ENCODE measurements at places on chromosomes 1 and 21.

- DNase-seq: no peak
Measured at GRCh38 chr1:58839846-58840835, 56.3 kb upstream of the JUN start.

DNA sequence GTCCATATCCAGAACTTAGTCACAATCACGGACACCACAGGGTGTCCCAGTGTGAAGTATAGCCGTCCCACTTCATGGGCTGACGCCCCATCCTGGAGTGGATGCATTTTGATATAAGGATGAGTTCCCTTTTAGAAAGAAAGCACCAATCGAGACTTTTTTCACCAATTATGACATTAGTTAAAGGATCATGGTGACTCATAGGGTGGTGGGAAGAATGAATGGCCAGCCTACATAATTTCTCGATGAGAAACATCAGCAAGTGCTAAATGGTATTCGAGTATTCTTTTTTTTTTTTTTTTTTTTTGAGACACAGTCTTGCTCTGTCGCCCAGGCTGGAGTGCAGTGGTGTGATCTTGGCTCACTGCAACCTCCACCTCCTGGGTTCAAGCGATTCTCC is 38.5 kb upstream of the USP1 start:
- DNase-seq: no peak

DNA sequence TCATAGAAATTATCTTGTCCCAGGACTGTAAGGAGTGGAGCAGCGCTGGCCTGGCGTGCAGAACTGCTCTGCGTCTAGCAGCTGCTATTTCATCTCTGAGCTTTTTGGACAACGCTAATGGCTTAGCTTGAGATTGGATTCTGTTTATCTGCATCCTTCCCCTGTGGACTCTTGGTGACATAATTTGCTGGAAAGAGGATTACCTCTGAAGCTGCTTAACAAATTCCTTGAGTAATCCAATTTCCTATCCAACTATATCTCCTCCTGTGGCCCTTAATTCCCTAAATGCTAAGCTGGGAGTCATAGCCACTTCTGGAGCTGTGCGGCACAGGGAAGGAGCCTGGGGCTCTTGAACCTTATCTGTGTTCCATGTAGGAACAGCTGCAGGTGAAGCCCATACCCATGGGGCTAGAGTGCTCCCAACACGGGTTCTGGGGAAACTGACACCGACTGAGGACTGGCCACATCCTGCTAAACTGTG is 43.2 kb downstream of the IL6R start:
- no peak for DNase-seq

DNA sequence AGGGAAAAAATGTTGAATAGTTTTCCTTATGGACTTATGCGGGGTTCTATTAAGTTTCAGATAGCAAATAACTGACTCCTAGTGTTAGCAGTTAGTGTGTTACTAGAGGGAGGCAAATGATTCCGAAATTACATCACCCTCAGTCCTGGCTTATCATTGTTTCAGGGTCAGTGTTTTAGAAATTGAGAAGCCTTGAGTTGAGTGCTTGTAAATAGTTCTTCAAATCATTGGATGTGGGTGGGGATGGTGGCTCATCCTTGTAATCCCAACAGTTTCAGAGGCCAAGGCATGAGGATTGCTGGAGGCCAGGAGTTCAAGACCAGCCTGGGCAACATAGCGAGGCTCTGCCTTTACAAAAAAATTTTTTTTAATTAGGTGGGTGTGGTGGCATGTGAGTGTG is 21.3 kb downstream of the SOAT1 start:
- no peak for DNase-seq

- peak; percentile 3 for DNase-seq
Measured at GRCh38 chr1:21007876-21008275, 168.8 kb downstream of the EIF4G3 start.

- no peak for DNase-seq
Measured at GRCh38 chr1:5662086-5662743, 330.0 kb downstream of the NPHP4 start.

- no peak for DNase-seq
Measured at GRCh38 chr21:39924577-39925308, 57.5 kb downstream of the PCP4 start.

DNA sequence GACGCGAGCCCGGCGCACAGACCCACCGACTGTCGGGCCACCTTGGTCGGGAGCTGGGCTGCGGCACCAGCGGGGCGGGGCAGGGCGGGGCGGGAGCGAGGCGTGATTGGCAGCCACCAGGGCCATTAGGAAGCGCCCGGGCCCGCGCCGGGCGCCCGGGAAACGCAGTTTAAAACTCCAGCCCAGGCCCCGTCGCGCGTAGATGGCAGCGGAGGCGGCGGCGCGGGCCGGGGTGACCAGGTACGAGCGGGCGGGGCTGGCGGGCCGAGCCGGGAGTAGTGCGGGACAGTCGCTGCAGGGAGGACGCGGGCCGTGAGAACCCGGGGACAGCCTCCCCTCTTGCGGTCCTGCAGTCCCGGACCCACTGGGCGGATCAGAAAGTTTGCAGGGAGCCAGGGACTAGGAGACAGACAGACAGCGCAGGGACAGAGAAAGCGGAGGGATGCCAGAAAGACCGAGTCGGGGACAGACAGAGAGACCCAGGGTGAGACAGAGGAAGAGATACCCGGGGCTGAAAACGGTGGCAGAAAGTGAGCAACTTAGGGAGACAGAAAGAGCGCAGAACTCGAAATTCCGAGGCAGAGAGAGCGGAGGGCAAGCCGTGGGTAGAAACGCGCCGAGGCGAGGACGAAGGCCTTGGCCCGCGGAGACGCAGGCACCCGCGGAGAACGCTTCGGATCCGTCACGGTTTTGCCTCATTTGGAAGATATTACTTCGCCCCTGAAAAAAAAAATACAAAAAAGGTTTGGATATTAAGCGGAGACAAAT is at the start of gene DMBX1:
Gene DMBX1, plus strand, starts transcription at position 199 of the 768 bp plus-strand sequence. CDS start 17,175 bp downstream, outside the sequence.
- peak; percentile 13 for DNase-seq

GRCh38 chr1:39895731-39896480 is 5.8 kb downstream of the MYCL start:
- DNase-seq: no peak

- peak; percentile 81 for DNase-seq
Measured at GRCh38 chr1:24830680-24831272, 85.5 kb downstream of the CLIC4 start.

DNA sequence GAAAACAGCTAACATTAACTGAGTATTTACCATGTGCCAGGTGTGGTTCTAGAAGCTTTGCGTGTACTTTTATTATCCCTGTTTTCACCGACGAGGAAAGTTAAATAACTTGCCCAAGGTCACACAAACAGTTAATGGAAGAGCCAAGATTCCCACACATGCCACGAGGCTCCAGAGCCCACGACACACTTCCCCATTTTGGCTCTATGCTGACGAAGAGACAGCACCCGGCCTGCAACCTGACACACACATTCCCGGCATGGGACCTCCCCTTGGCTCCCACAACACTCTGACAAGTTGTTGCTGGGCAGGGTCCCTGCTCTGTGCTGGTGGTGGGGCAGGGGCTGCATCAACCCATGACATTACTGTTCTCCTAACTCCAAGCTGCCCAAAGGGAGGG is 52.8 kb downstream of the RAP1GAP start:
- no peak for DNase-seq

GRCh38 chr1:109765483-109765815 is 1.7 kb upstream of the EPS8L3 start:
- DNase-seq: no peak

DNA sequence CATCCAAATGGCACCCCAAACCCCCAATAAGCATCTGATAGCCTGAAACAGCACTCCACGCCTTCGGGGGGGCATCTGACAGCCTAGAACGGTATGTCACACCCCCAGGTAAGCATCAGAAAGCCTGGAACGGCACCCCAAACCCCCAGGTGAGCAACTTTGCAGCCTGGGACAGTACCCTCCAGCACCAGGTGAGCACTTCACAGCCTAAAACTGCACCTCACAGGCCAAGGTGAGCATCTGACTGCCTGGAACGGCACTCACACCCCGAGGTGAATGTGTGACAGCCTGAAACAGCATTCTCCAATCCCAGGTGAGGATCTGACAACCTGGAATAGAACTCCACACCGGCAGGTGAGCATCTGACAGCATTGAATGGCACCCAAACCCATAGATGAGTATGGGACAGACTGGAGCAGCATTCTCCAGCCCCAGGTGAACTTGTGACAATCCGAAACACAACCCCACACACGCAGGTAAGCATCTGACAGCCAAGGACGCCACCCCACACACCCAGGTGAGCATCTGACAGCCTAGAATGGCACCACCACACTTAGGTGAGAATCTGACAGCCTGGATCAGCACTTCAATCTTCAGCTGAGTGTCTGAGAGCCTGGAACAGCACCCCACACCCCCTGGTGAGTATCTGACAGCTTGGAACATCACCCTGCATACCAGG is 18.3 kb upstream of the MMEL1 start:
- DNase-seq: no peak

- DNase-seq: no peak
Measured at GRCh38 chr21:21156957-21157356, 158.7 kb downstream of the NCAM2 start.

GRCh38 chr1:212918824-212919223 is 31.5 kb upstream of the VASH2 start:
- no peak for DNase-seq

DNA sequence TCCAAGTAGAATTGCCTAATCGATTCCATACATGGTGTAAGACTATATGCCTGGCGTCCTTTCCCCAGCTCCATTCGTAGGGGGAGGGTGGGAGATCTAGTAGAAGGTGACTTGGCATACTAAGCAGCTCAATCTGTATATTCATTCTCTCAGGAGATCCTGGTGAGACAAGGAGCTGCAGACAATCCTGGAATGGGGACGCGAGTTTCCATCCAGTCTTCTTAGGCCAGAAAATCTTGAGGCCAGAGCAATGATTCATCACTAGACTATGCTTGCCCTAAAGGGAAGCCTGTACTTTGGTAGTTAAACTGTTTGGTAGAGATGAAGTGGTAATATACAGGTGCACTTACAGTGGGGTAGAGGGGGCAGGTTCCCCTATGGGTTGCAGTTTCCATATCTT is 468.7 kb downstream of the ADGRL2 start:
- DNase-seq: no peak

DNA sequence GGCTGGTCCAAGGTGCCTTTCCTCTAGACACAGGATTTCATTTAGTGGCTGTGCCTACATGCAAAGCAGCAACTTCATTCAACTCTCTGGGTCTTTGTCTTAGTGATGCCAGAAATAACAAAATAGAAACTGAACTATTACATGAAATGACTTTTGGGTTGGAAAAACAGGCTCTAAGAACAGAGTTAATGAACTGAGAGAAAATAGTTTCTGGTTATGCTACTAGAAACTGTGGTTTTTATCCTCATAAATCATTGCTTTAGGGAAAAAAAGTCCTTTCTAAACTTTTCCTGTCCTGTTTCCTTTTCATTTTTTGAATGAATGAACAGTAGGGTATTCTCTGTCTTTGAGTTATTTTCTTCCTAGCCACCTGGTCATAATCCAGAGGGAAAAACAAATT is 424.0 kb downstream of the KIF26B start:
- DNase-seq: no peak

DNA sequence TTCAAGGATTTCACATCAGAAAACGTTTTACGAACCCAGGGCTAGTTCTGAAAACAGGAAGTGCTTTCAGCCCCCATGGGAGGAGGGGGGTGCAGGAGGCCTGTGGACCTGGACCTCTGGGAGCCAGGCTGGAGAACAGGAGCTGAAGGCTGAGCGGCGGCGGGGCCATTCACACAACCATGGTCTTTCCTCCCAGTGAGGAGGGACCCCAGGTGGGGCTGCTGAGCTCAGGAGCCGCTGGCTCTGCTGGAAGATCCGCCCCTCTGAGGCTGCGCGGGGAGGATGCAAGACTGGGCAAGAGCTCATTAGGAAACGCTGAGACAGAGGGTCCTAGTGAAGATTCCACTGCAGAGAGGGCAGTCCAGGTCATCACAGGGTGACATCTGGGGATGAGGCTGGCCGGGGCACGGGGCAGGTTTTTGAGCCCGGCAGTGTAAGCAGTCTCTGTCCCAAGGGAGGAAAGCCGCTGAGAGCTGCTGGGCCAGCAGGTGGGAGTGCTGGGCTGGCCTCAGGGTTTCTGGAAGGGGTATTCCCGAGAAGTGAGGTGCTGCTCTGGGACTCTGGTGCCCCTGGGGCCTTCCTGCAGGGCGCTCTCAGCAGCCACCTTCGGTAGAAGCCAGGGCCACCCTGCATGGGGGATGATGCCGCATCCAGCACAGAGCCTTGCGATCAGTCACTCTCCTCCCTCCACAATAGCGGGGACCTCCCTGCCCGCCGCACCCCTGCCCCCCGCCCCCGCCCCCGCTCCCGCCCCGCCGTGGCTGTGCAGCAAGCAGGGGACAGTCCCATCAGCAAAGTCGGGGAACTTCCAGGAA is 7.5 kb downstream of the MX2 start:
- no peak for DNase-seq

DNA sequence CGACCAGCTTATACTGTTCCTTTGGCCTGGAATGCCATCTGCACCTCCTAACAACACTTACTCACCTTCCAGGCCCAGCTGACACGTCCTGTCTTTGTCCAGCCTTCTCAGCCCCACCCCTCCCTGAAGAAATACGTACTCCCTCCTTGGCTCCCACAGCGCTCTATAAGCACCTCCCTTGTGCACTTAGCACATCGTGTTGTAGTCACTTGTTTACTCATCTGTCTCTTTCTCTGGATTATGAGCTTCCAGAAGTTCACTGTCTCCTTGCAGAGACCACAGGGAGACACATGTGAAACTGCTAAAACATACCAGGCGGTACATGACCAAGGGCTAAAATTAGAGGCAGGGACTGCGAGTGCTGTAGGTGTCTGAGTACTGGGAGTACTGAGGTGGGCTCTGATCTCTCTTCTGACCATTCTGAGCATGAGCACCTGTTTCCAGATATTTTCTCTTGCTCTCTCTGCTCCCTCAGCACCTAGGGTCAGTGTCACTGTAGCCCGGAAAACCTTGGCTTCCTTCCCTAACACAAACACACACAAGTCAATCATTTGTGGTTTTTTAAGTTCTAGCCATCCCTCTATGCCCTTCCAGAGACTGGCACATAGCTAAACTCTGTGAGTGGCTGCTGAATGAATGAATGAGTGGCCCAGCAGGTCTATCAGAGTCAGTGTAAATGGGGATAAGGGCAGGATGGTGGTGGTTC is 5.1 kb downstream of the DCST1 start:
- DNase-seq: no peak

GRCh38 chr1:169563650-169564049 is 22.6 kb downstream of the F5 start:
- no peak for DNase-seq

DNA sequence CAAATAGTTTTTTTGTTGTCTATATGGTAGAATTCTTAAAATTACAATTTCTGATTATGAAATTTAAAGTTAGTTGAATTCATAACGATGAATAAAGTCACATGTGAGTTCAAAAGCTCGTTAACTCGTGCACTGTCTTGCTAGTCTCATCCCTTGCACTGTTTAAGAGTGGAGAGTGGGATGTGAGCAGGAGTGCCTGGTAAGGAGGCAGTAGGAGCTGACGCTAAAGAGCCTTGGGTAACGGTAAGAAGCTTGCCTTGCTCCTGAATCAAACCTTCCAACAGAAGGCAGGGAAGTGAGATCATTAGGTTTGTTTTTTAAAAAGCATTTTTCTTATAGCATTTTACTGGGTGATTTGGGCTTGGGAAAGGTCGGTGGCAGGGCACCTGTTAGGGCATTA is 2.3 kb upstream of the FASLG start:
- DNase-seq: no peak

- no peak for DNase-seq
Measured at GRCh38 chr1:83741770-83742169, 257.2 kb downstream of the TTLL7 start.
